ENCODE measurements at places on chromosomes 2 and 18.

GRCh38 chr18:7202169-7202568, 28.7 kb upstream of the LRRC30 start:
- H3K27me3 ChIP-seq = no peaks in the 10 kb centered on the region
- no peak for DNase-seq
- no peak overlapping the region for H3K4me3 ChIP-seq

GRCh38 chr18:56580026-56580425, 58.4 kb downstream of the TXNL1 start:
- no peak overlapping the region for H3K4me3 ChIP-seq
- no peaks in the 10 kb centered on the region for H3K4me1 ChIP-seq
- no peaks in the 10 kb centered on the region for H3K36me3 ChIP-seq
- H3K27ac ChIP-seq = no peak overlapping the region
- no peak for DNase-seq
- H3K27me3 ChIP-seq = no peaks in the 10 kb centered on the region

DNA sequence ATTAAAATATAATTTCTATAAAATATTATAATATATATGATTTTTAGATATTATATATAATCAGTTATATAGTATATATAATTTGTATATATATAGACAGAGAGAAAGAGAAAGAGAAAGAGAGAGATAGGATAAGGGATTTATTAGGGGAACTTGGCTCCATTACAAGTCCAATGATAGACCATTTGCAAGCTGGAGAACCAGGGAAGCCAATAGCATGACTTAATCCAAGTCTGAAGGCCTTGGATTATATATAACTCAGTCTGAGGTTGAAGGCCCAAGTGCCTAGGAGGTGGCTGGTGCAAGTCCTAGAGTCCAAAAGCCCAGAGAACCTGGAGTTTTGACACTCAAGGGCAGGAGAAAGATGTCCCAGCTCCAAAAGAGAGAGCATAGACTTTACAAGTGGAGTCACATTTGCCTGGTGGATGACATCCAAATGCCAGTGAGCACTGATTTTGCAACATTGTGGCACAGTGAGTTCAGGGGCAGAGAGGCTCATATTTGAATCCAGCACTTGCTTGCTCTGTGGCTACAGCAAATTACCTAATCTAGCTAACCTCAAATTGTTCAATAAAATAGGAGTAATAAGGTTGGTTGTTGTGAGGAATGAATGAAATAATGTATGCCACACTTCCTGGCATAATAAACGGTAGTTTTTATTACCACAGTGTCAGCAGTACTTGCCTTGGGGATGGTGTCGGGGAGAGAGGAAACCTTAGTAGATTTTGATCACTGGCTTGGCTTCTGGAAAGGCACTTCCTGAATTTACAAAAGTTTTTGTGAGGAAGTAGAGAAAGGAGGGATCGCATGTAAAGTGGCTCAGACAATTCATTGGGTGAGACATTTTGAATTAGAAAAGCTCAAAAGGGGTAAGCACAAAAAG, 69.6 kb upstream of the CD28 start:
- H3K27me3 ChIP-seq = no peaks in the 10 kb centered on the region
- no peak overlapping the region for H3K4me3 ChIP-seq
- H3K4me1 ChIP-seq = peaks cover 19% of the 10 kb centered on the region
- H3K27ac ChIP-seq = peak overlapping the region; percentile 1
- no peak for DNase-seq

- no peak overlapping the region for H3K27ac ChIP-seq
- no peaks in the 10 kb centered on the region for H3K4me1 ChIP-seq
- peaks cover 2% of the 10 kb centered on the region for H3K36me3 ChIP-seq
- H3K27me3 ChIP-seq = no peaks in the 10 kb centered on the region
- H3K4me3 ChIP-seq = no peak overlapping the region
These were observed 15.9 kb downstream of the KIDINS220 start for GRCh38 chr2:8821276-8822217.

GRCh38 chr18:62486290-62486964, 36.4 kb upstream of the ZCCHC2 start:
- no peak overlapping the region for H3K27ac ChIP-seq
- peak; percentile 6 for DNase-seq
- H3K36me3 ChIP-seq = no peaks in the 10 kb centered on the region
- H3K27me3 ChIP-seq = peaks cover 25% of the 10 kb centered on the region
- H3K4me1 ChIP-seq = peaks cover 8% of the 10 kb centered on the region

DNA sequence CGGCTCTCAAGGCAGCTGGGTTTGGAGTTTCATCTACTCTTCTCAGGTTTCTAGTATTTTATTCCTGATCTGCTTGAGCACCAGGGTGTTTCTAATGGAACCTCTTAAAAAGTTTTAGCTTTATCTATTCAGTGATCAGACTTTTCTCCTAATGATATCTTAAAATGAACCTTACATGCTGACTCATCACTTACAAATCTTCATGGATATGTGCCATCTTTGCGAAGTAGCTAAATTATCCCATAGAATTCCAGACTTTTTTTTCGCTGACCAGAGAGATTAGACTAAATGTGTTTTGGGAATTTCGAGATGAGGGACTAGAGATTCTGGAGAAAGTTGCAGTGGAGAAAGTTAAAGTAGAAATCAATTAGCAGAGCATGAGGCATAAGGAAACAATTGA, 401.0 kb downstream of the GRB14 start:
- no peaks in the 10 kb centered on the region for H3K27me3 ChIP-seq
- DNase-seq = no peak
- no peaks in the 10 kb centered on the region for H3K36me3 ChIP-seq

GRCh38 chr18:9808295-9809241, 77.2 kb upstream of the TXNDC2 start:
- H3K27ac ChIP-seq = no peak overlapping the region
- H3K36me3 ChIP-seq = no peaks in the 10 kb centered on the region
- H3K4me1 ChIP-seq = no peaks in the 10 kb centered on the region
- no peaks in the 10 kb centered on the region for H3K27me3 ChIP-seq

- no peak overlapping the region for H3K4me3 ChIP-seq
- peaks cover 10% of the 10 kb centered on the region for H3K4me1 ChIP-seq
- DNase-seq = no peak
- H3K27me3 ChIP-seq = peaks cover 41% of the 10 kb centered on the region
These were observed 40.7 kb downstream of the VIT start for GRCh38 chr2:36737131-36737750.

DNA sequence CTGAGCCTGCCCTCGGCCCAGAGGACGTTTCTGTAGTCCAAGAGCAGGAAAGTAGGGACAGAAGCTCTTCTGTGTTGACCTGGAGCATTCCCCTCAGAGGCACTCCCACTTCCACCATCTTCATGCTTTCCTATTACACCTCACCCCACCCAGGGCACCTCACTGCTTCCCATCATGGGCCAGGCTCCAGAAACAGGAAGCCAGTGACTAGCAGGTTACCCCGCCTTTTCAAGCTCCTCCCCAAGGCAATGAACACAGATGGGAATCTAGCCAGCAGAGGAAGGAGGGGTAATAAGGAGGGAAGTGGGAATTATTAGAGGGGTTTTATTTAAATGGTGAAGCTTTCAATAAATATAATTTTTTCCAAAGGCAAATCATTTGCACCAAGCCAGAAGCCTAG, 308.8 kb upstream of the MGAT5 start:
- no peak overlapping the region for H3K27ac ChIP-seq
- DNase-seq = no peak
- H3K36me3 ChIP-seq = no peaks in the 10 kb centered on the region
- no peaks in the 10 kb centered on the region for H3K4me1 ChIP-seq
- H3K27me3 ChIP-seq = no peaks in the 10 kb centered on the region

GRCh38 chr2:106358521-106358920, 109.7 kb downstream of the RGPD3 start:
- no peak overlapping the region for H3K27ac ChIP-seq
- DNase-seq = no peak
- H3K4me1 ChIP-seq = peaks cover 17% of the 10 kb centered on the region

DNA sequence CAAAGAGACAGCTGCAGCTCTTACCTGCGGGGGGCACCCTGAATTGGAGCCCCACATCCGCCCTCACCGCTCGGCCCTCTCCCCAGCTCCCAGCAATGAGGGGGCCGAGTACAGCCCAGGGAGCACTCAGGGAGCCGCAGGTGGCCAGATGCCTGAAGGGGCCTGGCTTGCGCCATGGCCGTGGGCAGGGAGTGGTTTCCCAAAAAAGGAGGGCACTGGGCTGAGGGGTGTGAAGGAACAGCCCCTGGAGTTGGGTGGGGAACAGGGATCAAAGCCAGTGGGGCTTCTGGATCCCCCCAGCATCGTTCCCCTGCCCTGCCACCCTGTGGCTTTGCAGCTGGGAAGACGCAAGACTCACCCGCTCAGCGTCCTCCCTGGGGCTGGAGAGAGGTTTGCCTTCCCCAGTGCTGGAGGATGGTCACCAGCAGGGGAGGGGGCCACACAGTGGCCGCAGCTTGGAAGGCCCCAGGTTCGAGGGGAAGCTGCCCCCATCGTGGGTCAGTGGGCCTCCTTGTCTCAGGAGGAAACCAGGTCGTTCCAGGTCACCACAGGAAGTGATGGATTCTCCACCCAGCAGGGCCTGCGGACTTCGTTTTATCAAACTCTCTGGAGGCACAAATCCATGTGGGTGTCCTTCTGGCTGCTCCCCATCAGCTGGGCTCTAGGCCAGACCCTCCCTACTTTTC, 68.2 kb upstream of the HPCAL1 start:
- no peak overlapping the region for H3K27ac ChIP-seq
- no peaks in the 10 kb centered on the region for H3K4me1 ChIP-seq
- H3K4me3 ChIP-seq = no peak overlapping the region
- no peaks in the 10 kb centered on the region for H3K27me3 ChIP-seq
- DNase-seq = no peak

DNA sequence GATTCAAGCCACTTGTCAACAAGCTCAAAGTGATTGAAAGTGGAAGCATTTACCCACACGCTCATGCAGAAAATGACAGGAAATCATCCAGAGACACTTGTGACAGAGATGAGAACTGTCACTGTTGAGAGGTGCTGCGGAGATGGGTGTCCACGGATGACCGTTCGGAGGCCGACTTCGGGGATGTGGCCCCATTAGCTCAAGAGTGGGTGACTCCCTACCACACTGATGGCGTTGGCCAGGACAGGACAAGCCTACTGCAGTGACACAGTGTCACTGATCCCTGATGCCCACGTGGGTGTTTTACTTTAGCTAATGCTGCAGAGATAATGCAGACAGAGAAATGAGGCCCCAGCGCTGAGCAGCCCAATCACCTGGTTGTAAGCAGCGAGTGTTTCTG, 81.5 kb upstream of the YWHAQ start:
- H3K27me3 ChIP-seq = no peaks in the 10 kb centered on the region
- no peaks in the 10 kb centered on the region for H3K36me3 ChIP-seq
- no peak overlapping the region for H3K27ac ChIP-seq
- no peak overlapping the region for H3K4me3 ChIP-seq

- no peak for DNase-seq
- H3K36me3 ChIP-seq = no peaks in the 10 kb centered on the region
- peaks cover 42% of the 10 kb centered on the region for H3K27me3 ChIP-seq
These were observed 2.7 kb upstream of the COL3A1 start for GRCh38 chr2:188971432-188971861.

DNA sequence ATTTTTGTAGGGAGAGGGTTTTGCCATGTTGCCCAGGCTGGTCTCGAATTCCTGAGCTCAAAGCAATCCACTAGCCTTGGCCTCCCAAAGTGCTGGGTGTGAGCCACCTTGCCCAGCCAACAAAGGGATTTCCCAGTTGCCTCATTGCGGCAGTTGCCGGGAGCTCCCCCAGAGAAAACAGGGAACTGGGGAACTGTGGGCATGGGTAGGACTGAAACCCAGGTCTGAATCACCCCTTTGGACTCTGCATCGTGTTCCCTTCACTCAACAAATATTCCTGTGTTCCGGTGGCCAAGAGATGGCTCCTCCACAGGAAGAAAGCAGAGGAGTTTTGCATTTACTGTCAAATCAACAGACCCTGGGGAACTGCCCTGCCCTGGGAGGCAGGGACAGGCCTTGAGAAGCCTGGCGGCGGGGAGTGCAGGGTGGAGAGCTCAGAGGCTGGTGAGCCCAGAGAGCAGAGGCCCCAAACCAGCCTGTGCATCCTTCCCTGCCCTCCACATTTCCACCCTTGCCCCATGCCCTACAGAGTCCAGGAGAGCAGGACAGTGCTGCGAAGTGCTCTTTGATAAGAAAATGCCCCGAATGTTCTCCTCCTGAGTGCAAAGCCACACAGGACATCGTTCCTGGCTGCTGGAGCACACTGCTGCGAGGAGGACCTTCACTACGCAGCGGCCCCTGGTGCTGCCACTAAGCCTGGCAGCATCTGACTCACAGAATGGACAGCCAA, 24.9 kb downstream of the MYO7B start:
- H3K27ac ChIP-seq = no peak overlapping the region
- no peak overlapping the region for H3K4me3 ChIP-seq
- peaks cover 13% of the 10 kb centered on the region for H3K27me3 ChIP-seq
- H3K36me3 ChIP-seq = peaks cover 5% of the 10 kb centered on the region

DNA sequence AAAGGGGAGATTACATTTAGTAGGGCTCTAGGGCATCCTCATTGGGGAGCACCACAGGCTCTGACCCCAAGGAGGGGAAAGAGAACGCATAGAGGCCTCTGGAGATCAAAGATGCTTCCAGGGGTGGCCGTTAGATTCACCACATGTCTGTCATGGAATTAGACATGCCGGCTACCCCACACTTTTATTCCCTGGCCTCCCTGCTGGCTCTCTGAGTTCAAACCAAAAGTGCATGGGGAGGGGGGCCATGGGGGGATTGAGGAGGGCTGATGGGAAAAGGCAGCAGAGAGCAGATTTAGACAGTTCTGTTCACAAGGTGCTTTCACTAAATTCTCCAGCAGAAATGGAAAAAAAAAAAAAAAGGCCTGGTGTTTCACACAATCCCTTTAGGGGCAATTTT, 64.4 kb upstream of the ZNF521 start:
- no peak for DNase-seq
- H3K27me3 ChIP-seq = peaks cover 5% of the 10 kb centered on the region
- H3K4me3 ChIP-seq = no peak overlapping the region
- no peaks in the 10 kb centered on the region for H3K4me1 ChIP-seq
- H3K27ac ChIP-seq = no peak overlapping the region

DNA sequence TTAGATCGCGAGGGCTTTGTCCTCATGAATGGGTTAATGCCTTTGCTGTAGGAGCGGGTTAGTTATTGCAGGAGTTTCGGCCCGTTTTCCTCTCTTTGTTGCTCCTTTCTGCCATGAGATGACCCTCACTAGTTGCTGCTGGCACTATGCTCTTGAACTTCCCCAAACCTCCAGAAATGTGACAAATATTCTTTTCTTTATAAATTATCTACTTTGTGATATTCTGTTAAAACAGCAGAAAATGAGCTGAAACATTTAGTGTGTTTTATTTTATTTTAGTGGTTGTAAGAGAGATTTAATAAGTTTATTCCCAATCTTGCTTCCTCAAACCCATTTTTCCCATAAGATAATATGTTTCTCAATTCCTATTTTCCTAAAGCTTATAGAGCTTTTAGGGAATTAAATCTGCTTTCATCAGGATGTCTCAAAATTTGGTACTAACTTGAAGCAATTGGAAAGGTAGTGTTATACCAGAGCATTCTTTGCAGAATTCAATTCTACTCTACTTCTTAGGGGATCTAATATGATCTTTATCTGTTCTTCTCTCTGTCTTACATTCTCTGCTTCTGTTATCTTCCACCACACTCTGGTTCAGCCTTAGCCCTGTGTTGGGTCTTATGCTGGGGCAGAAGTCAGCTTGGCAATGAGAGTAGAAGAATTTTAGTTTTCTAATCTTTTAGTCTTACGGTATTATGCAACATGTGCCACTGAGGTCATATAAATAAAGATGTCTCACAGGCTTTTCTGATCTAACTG, 23.1 kb downstream of the DDX1 start:
- no peaks in the 10 kb centered on the region for H3K4me1 ChIP-seq
- no peaks in the 10 kb centered on the region for H3K27me3 ChIP-seq
- peaks cover 20% of the 10 kb centered on the region for H3K36me3 ChIP-seq
- no peak overlapping the region for H3K4me3 ChIP-seq
- H3K27ac ChIP-seq = no peak overlapping the region

- no peak for DNase-seq
- no peaks in the 10 kb centered on the region for H3K36me3 ChIP-seq
- H3K4me3 ChIP-seq = no peak overlapping the region
- H3K27me3 ChIP-seq = no peaks in the 10 kb centered on the region
These were observed 55.9 kb upstream of the HAAO start for GRCh38 chr2:42848265-42848664.
